ENCODE measurements at places on chromosomes 6 and 20.

GRCh38 chr20:856361-856775 lies 22.9 kb downstream of the FAM110A start:
- DNase-seq = no peak

GRCh38 chr6:163413345-163414116 lies 987 bp upstream of the QKI start:
- peak; percentile 91 for DNase-seq

- DNase-seq = no peak
Observed at GRCh38 chr6:12473494-12473893, 183.3 kb downstream of the EDN1 start.

DNA sequence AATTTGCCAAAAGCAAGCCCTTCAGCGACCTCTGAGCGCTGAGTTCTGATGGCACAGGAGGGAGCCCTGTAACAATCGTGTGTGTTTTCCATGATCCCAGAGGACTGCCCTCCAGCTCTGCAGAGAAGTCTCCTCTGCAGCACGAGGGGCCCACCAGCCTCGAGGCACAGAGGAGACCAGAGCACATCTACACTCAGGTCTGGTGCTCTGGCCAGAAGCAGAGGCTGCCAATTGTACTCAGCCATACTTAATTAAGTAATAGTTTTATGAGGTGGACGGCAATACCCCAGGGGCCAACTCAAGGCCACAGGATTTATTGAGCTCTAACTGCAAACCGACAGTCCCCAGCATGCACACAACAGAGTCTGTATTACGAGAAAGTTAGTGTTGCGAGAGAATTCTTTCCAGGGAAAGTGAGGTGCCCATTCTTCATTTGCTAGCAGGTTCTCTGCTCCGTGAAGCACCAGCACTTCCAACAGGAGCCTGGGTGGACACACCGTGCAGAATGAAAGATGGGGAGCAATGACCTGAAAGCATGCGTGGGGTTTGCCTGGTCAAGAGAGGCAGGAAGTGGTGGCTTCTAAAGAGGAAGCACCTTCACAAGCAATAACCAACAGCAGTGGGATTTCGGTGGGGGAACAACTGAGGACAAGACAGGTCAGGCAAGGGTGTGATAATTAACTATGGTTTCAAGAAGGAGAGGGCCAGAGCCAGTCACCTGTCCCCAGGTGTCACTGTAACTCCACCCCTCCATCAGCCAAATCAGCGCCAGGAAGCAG lies 92.8 kb upstream of the FOXC1 start:
- DNase-seq = no peak

DNA sequence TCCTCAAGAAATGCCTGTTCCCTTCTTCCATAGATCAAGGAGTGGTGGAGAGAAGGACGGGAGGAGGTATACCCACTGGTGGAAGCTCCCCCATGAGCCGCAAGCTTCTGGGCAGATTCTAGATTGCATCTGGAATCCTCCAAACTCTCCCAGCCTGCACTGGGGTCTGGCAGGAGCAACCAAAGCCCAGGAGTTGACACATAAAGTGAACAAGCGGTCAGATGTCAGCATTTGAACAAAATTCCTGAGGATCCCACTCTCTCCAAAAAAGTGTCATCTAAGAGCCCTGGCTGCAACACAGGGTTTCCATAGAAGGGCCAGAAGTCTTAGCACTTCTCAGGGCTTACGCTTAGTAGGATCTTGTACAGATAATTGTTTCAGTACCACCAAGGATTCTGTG lies 88.2 kb downstream of the KCNB1 start:
- DNase-seq = no peak

DNA sequence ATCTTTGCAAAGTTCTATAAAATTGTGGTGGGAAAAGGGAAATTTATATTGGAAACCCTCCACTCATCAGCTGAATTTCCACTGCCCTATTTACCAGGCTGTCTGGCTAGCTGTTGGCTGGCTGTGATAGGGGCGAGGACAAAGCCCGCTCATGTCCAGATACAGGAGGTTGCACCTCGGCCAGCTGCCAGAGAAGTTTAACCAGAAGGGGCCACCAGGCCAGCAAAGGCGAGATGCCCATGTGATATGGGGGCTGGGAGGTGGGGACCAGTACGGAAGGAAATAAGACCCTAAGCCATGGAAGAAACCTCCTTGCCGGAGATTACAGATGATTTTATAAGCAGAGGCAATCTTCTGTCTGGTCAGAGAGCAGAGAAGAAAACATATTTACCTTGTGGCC lies 143.8 kb downstream of the FNDC1 start:
- no peak for DNase-seq

GRCh38 chr6:98787435-98787834 lies 46.9 kb upstream of the POU3F2 start:
- DNase-seq = no peak

DNA sequence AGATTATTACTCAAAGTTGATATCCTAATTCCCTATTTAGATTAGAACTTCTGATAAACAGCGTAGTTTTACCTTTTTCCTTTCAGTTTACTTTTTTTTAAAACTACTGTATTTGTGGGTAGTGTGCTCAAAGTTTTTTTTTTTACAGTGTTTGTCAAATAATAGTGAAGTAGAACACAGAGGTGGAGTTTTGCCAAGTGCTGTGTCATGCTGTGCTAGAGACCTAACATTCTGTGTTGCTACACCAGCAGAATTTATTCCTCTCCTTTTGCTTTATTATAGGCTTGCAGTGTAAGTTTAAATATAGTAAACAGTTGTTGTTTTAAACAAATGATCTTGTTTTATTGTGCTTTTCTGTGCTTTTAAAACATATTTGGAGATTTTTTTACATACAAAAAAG lies 125.4 kb downstream of the HIVEP1 start:
- DNase-seq = no peak

DNA sequence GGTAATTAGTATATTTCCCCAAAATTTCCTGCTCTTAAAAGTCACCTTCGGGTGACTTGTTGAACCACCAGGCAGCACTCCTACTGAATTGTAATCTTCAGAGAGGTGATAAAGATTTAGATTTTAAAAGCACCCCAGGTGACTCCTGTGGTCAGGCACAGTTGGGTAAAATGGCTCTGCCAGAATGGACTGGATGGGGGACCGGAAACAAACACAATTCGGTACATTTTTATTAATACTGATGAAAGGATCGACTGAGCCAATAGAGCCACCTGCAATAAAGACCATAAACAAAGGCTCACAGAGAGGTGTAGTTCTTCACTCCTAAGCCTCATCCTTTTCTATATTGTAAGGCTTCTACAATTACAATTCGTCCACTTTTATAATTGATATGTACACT lies 19.6 kb upstream of the FAM83C start:
- no peak for DNase-seq

- DNase-seq = no peak
Observed at GRCh38 chr6:46918806-46919205, 2.9 kb downstream of the ADGRF5 start.

DNA sequence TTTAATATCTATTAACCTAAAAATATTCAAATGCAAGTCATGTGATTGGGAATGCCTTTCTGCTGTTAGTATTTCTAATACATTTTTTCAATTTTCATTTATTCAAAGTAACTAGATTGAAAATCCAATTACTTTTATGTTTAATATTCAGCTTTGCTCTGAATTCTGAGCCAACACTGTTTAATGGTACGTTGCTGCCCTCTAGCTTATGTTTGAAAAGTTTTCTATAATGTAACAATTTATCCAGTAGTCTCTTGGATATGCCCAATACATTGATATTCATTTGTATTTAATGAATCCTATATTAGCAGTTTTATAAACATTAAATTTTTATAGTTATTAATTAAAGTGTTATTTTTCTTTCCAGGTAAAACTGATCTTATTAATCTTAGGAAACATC lies 47.4 kb downstream of the LGSN start:
- DNase-seq = no peak

DNA sequence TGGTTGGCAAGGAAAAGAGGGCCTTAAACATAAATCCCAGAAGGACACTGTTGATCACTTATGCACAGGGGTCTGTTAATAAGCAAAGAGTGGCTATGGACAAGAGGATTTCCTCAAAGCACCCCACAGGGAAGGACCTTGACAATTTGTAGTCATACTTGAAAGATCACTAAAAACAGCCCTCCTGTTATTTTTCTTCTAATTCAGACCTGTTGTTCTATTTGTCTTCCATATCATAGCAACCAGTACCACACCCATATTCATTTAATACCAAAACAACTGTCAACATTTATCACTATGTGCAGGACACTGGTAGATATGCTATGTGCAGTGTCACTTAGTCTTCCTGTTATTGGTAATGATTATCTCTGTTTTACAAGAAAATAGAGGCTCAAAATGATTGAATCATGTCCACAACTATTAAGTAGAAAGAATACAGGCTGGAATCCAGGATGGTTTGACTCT lies 3.2 kb upstream of the DYNLRB1 start:
- DNase-seq = no peak

GRCh38 chr6:165804331-165805066 lies 141.5 kb upstream of the PDE10A start:
- DNase-seq = no peak

Data from T-helper 17 cell (primary cell).